Activated naive CD4-positive, alpha-beta T cell treated with anti-CD3 and anti-CD28 coated beads, Interleukin-2, amount 10 ng/mL, durations not matched to agents 7 days and 5 days (primary cell): ENCODE measurements at places on chromosomes 4 and X.

DNA sequence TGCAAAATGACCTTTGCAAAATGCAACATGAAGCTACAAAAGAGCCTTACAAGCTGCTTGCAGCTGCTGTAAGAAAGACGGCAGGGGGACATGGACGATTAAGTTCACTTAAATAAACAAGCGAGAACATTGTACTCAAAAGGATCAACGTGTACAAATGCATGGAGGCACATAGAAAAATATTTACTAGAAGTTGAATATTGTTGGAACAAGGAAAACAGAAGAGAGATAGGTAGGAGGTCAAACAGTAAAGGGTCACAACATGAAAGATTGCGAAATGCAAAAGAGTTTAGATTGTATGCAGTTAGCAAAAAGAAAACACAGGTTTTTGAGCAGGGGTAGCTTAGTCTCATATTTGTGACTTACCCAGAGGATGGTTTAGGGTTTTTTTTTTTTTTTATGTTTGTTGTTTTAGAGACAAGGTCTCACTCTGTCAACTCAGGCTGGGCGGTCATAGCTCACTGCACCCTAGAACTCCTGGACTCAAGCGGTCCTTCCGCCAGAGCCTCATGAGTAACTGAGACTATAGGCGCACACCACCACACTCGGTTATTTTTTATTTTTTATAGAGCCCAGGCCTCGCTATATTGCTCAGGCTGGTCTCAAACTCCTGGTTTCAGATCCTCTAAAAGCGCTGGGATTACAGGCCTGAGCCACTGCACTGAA, 1.4 kb upstream of the PHF8 start:
- DNase-seq: no peak
- H3K36me3 ChIP-seq: peaks cover 10% of the 10 kb centered on the region
- peak overlapping the region; percentile 98 for H3K27ac ChIP-seq
- peaks cover 21% of the 10 kb centered on the region for H3K4me1 ChIP-seq

DNA sequence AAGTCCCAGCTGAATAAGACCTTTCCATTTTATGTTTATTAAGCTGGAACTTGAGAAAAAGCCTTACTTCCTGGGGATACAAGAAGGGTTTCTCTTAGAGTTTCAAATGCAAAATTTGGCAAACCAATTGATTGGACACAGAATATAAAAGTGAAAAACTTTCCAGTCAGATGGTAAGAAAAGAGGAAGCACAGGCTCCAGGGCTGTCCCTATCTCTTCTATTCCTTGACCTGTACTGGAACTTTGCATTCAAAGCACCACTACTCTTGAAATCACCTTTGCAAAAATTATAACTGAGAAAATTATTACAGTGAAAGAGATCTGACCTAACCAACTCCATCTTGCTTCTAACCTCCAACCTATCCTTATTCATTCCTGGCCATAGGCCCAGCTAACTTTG, 11.7 kb downstream of the PROM1 start:
- DNase-seq: no peak
- H3K36me3 ChIP-seq: no peaks in the 10 kb centered on the region
- H3K4me1 ChIP-seq: peaks cover 9% of the 10 kb centered on the region

DNA sequence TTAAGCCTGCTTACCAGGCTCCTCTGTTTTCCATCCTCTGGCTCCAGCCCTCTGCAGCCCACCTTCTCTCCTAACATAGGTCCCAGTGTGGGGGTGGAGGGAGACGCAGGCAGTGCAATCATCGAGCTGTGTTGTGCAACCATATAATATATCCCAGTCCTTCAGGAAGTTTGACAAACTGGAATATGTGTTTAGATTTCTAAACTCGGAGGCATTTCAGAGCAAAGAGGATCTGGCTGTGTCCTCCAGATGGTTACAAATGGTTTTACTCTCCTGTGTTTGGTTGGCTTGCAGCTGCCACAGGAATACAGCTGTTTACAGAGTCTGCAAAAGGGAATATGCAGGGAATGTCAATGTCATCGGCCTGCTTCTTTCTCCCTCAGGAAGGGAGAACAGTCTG, 195.3 kb upstream of the LNX1 start:
- no peak overlapping the region for H3K4me3 ChIP-seq
- H3K36me3 ChIP-seq: no peaks in the 10 kb centered on the region
- no peak for DNase-seq
- H3K27me3 ChIP-seq: no peaks in the 10 kb centered on the region

GRCh38 chr4:138252551-138252950, 10.4 kb upstream of the SLC7A11 start:
- no peaks in the 10 kb centered on the region for H3K36me3 ChIP-seq
- peaks cover 12% of the 10 kb centered on the region for H3K4me1 ChIP-seq
- no peak for DNase-seq
- H3K27me3 ChIP-seq: peaks cover 8% of the 10 kb centered on the region
- no peak overlapping the region for H3K27ac ChIP-seq

- H3K27me3 ChIP-seq: no peaks in the 10 kb centered on the region
- peaks cover 23% of the 10 kb centered on the region for H3K36me3 ChIP-seq
- DNase-seq: no peak
- peaks cover under 1% of the 10 kb centered on the region for H3K4me1 ChIP-seq
- no peak overlapping the region for H3K4me3 ChIP-seq
Observed at GRCh38 chrX:54171527-54172250, 11.4 kb downstream of the FAM120C start.

GRCh38 chrX:2696698-2697215, 5.7 kb downstream of the CD99 start:
- peak; percentile 62 for DNase-seq
- peaks cover 89% of the 10 kb centered on the region for H3K4me1 ChIP-seq
- H3K4me3 ChIP-seq: peak overlapping the region; percentile 43
- H3K36me3 ChIP-seq: peaks cover 80% of the 10 kb centered on the region

- no peak overlapping the region for H3K27ac ChIP-seq
- H3K4me3 ChIP-seq: no peak overlapping the region
- H3K36me3 ChIP-seq: no peaks in the 10 kb centered on the region
Observed at GRCh38 chr4:155966731-155967395, 13.2 kb upstream of the CTSO start.

- H3K4me1 ChIP-seq: peaks cover 10% of the 10 kb centered on the region
- no peaks in the 10 kb centered on the region for H3K27me3 ChIP-seq
- no peak for DNase-seq
- no peak overlapping the region for H3K27ac ChIP-seq
Observed at GRCh38 chr4:67531379-67531962, 13.8 kb downstream of the CENPC start.

DNA sequence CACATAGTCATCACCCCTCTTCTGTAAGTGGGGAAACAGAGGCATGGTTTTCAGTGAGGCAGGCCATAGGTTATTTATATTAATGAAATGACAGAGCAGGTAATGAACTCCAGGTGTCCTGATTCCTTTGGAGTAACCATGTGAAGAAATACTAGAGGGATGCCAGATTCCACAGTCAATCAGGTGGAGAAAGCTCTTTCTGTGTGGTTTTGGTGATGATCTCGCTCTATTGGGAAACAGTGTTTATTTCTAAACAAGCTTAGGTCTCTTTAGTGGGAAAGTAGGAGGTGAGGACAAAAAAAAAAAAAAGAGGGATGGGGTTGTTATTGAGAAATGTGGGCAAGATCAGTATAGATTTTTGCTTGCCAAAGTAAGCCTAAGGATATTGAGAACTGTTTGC, 12.2 kb downstream of the DOCK11 start:
- DNase-seq: no peak
- H3K27me3 ChIP-seq: no peaks in the 10 kb centered on the region
- no peak overlapping the region for H3K27ac ChIP-seq
- no peak overlapping the region for H3K4me3 ChIP-seq

GRCh38 chrX:148381603-148382002, 118.8 kb upstream of the AFF2 start:
- H3K27me3 ChIP-seq: no peaks in the 10 kb centered on the region
- no peak for DNase-seq
- peaks cover 3% of the 10 kb centered on the region for H3K36me3 ChIP-seq
- H3K4me3 ChIP-seq: peak overlapping the region; percentile 73
- H3K27ac ChIP-seq: peak overlapping the region; percentile 96

GRCh38 chr4:151692821-151693673, 67.8 kb downstream of the GATB start:
- H3K27ac ChIP-seq: no peak overlapping the region
- H3K36me3 ChIP-seq: no peaks in the 10 kb centered on the region
- DNase-seq: no peak
- no peaks in the 10 kb centered on the region for H3K27me3 ChIP-seq
- H3K4me1 ChIP-seq: no peaks in the 10 kb centered on the region

DNA sequence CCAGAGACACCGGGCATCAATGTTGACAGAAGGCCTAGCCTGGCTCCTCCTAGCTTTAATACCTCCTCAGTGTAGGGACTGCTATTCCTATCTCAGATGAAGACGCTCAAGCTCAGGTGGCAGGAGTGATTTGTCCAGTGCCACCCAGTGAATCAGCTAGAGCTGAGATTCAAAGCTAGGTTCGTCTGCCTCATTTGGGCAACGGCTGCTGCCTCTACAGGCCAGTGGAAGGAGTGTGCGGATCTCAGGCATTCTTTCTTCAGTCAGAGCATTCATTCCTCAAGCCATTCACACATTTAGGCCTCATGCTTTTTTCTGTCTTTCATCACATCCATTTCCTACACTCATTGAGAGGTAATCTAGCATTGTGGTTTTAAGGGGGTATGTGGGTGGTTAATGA, 7.3 kb downstream of the TSR2 start:
- peaks cover 11% of the 10 kb centered on the region for H3K4me1 ChIP-seq
- no peak for DNase-seq

GRCh38 chrX:107551546-107551945, 76.8 kb upstream of the PRPS1 start:
- no peaks in the 10 kb centered on the region for H3K36me3 ChIP-seq
- H3K27ac ChIP-seq: no peak overlapping the region
- peaks cover 11% of the 10 kb centered on the region for H3K4me1 ChIP-seq
- H3K27me3 ChIP-seq: peaks cover 8% of the 10 kb centered on the region
- DNase-seq: no peak
- H3K4me3 ChIP-seq: no peak overlapping the region

DNA sequence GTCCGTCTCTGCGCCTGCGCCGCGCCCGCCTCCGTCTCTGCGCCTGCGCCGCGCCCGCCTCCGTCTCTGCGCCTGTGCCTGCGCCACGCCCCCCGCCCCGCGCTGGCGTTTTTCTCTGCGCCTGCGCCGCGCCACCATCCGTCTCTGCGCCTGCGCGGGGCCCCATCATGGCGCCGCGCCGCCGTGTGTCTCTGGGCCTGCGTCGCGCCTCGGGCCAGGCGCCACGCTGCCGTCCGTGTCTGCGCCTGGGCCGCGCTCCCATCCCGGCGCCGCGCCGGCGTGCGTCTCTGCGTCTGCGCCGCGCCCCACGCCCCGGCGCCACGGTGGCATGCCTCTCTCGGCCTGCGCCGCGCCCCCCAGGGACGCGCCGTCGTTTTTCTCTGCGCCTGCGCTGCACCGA, 51.8 kb upstream of the DUX4 start:
- H3K27me3 ChIP-seq: no peaks in the 10 kb centered on the region
- H3K27ac ChIP-seq: no peak overlapping the region
- no peaks in the 10 kb centered on the region for H3K4me1 ChIP-seq
- no peaks in the 10 kb centered on the region for H3K36me3 ChIP-seq
- no peak overlapping the region for H3K4me3 ChIP-seq

GRCh38 chr4:3687538-3687937, 78.6 kb upstream of the ADRA2C start:
- DNase-seq: no peak
- no peak overlapping the region for H3K4me3 ChIP-seq
- H3K27ac ChIP-seq: no peak overlapping the region
- no peaks in the 10 kb centered on the region for H3K4me1 ChIP-seq

DNA sequence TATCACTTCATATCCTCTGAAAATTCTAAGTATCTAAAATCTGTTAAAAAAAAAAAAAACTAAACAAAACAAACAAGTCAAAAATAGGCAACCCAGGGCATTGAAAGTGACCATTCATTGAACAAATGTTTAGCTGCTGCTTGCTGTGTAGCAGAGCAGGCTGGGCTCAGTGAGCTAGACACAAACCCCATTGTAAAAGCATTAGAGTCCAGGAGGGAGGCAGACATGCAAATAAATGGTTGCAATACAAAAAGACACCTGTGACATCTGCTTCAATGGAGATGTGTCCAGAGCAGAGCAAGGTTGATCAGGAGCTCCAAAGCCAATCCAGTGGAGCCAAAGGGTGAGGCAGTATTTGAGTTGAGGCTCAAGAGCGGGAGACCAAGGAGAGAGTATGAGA, 267.3 kb upstream of the GATB start:
- DNase-seq: no peak
- H3K27ac ChIP-seq: no peak overlapping the region
- peaks cover 7% of the 10 kb centered on the region for H3K36me3 ChIP-seq
- H3K4me1 ChIP-seq: no peaks in the 10 kb centered on the region
- no peaks in the 10 kb centered on the region for H3K27me3 ChIP-seq

DNA sequence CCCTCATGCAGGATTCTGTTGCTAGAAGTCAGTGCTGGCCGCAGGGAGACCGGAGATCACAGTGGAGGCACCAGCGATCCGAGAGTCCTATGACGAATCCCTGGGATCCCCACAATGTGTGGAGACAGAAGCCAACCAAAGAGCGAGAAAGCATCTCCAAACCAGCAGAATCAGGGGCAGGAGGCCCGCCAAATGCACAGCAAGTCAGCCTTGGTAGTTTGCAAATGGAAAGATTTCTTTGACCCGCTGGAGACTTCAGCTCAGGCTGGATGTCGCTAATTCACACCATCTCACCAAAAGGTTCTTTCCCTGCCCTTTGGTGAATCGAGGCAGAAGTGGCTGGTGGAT, 505 bp upstream of the PKD2 start:
- no peak for DNase-seq
- peaks cover 22% of the 10 kb centered on the region for H3K4me1 ChIP-seq
- H3K27me3 ChIP-seq: peaks cover 45% of the 10 kb centered on the region
- no peak overlapping the region for H3K27ac ChIP-seq

- no peaks in the 10 kb centered on the region for H3K27me3 ChIP-seq
- H3K36me3 ChIP-seq: peaks cover 8% of the 10 kb centered on the region
- H3K4me1 ChIP-seq: peaks cover 16% of the 10 kb centered on the region
- H3K27ac ChIP-seq: peak overlapping the region; percentile 87
- peak overlapping the region; percentile 79 for H3K4me3 ChIP-seq
Observed at GRCh38 chrX:154458954-154459778, 1.1 kb downstream of the PLXNA3 start.

GRCh38 chr4:82437285-82438005, 7.1 kb downstream of the ENOPH1 start:
- peaks cover 39% of the 10 kb centered on the region for H3K4me1 ChIP-seq
- H3K4me3 ChIP-seq: no peak overlapping the region
- DNase-seq: no peak
- H3K27me3 ChIP-seq: no peaks in the 10 kb centered on the region
- H3K36me3 ChIP-seq: peaks cover 41% of the 10 kb centered on the region
- H3K27ac ChIP-seq: no peak overlapping the region

DNA sequence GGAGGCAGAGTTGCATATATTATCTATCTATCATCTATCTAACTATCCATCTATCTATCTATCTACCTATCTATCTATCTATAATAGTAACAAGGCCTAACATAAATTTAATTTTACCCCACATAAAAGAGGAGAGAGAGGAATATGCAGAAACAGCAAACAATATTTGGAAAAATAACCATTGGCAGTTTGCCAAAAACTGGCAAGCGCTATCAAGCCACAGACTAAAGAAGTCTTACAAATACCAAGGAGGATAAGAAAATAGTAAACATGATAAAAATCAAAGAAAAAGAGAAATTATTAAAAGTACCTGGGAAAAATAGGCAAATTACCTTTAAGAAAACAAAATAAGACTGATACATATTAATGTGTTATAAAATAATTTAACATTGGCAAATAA, 230.8 kb downstream of the CPXCR1 start:
- H3K4me3 ChIP-seq: no peak overlapping the region
- no peaks in the 10 kb centered on the region for H3K36me3 ChIP-seq
- DNase-seq: no peak
- no peaks in the 10 kb centered on the region for H3K4me1 ChIP-seq
- no peaks in the 10 kb centered on the region for H3K27me3 ChIP-seq

- no peak overlapping the region for H3K27ac ChIP-seq
- H3K4me1 ChIP-seq: no peaks in the 10 kb centered on the region
- DNase-seq: no peak
- H3K36me3 ChIP-seq: no peaks in the 10 kb centered on the region
- no peaks in the 10 kb centered on the region for H3K27me3 ChIP-seq
- H3K4me3 ChIP-seq: no peak overlapping the region
Observed at GRCh38 chr4:14008494-14008893, 381.0 kb upstream of the BOD1L1 start.
